ENCODE measurements at places on chromosomes 2 and 18. TPM values are rescaled to one million over a fixed set of nuclear protein-coding genes. Genes with fewer than 3 reads are reported as not detected.

Gene MEP1B
- not detected for total RNA-seq

Gene MFSD6
- total RNA-seq, result 51.3 TPM

Gene EML4
- 111 TPM for total RNA-seq

Gene FER1L5
- total RNA-seq, result not detected

Gene IL1RL1
- total RNA-seq, result not detected

Gene AKAIN1
- total RNA-seq, result not detected

Gene OSBPL6
- total RNA-seq, result 0.20 TPM

Gene TRABD2A
- total RNA-seq, result 81.1 TPM

Gene CROCC2
- not detected for total RNA-seq

Gene ONECUT2
- not detected for total RNA-seq

Gene FNDC4
- total RNA-seq, result not detected

Gene LAMA3
- total RNA-seq, result 0.14 TPM

Gene TEKT4
- not detected for total RNA-seq

Gene RBFA
- total RNA-seq, result 22.1 TPM

Gene ABCG5
- not detected for total RNA-seq

Gene PCARE
- total RNA-seq, result not detected
